Progenitor cell of endocrine pancreas (in vitro differentiated cells): ENCODE measurements at places on chromosomes 12 and 14. TPM values are rescaled to one million over a fixed set of nuclear protein-coding genes. Genes with fewer than 3 reads are reported as not detected.

DNA sequence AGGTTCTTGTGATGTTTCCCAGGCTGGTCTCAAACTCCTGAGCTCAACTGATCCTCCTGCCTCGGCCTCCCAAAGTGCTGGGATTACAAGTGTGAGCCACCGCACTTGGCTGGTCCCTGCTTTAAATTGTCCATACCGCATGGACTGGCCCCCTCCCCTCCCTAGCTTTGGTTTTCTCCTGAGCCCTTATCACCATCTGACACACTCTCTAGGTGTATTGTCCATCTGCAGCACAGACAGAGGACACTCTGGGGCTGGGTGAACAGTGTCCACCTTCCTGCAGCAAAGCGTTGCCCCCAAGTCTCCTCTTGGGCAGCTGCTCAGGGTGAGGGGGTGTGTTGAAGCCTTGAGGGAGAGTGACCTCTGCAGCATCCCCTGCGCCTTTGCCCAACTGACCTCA, 36.0 kb upstream of the DLK1 start:
- DNase-seq: no peak

The NKX2-8 gene
- total RNA-seq: not detected in 2 replicates

The BEST3 gene
- not detected in 2 replicates for total RNA-seq

The SP7 gene
- 0.10 TPM in 1 of 2 replicates, not detected in the other for total RNA-seq
